Activated CD4-positive, alpha-beta T cell treated with anti-CD3 and anti-CD28 coated beads, Interleukin-2, amount 50 U/mL, for 48 hours (primary cell): ENCODE measurements at places on chromosomes 2 and 18.

GRCh38 chr2:134782792-134783191 lies 55.6 kb upstream of the ACMSD start:
- no peak for DNase-seq

- DNase-seq: no peak
These were observed 2.9 kb downstream of the STON1 start for GRCh38 chr2:48532824-48533223.

DNA sequence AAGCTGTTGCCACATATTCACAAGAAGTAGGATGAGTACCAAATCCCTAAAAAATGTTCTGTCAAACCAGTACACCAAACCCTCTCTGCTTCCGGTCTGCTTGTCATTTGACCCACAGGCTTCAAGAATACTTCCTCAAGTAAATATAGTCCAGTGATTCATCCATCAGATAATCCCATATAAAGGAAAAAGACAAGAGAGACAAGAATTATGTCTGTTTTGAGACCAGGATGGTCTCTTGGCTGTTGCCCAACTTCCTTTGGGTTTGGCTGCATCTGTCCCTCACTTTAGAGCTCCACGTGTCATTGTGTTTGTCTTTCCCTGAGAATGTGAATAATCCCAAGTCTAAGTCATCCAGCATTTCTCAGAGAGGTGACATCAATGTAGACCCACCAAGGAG lies 91.5 kb upstream of the NRP2 start:
- no peak for DNase-seq

GRCh38 chr2:120609826-120610395 lies 125.8 kb upstream of the GLI2 start:
- no peak for DNase-seq

DNA sequence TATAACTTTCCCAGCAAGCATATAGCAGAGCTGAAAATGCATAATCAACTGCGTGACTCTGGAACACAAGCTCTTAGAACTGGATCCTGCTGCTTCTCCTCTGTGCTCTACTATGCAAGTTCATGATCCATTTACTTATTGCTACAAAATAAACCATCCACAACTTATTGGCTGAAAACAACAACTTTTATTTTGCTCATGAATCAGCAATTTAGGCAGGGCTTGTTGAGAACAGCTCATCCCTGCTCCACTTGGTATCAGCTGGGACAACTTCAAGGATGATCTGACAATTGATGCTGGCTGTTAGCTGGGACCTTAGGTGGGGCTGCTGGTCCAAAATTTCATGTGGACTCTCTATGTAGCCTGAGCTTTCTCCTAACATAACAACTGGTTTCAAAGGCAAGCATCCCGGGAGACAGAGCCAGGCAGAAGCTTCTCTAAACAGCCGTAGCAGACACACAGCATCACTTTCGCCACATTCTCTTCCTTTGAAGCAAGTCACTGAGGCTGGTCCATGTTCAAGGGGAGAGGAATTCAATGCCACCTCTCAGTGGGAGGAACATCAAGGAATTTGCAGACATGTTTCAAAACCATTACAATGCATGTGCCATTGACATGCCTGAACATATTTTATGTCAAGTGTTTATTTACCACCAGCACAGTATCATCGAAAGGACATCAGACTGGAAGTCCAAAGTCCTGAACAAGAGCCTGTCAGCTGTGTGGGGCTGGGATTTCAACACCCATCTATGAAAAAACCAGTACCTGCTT lies 153.1 kb upstream of the PKDCC start:
- DNase-seq: no peak

GRCh38 chr2:215712871-215713790 lies 277.3 kb upstream of the FN1 start:
- DNase-seq: no peak

GRCh38 chr2:163735685-163736432 lies at the start of gene FIGN:
FIGN (minus strand) TSS chr2:163736008; CDS start chr2:163734927, 1,081 bp downstream.
- DNase-seq: no peak

- DNase-seq: no peak
These were observed 33.1 kb upstream of the HDAC4 start for GRCh38 chr2:239433777-239434403.

- DNase-seq: no peak
These were observed 25.6 kb upstream of the CXXC1 start for GRCh38 chr18:50313031-50313607.

DNA sequence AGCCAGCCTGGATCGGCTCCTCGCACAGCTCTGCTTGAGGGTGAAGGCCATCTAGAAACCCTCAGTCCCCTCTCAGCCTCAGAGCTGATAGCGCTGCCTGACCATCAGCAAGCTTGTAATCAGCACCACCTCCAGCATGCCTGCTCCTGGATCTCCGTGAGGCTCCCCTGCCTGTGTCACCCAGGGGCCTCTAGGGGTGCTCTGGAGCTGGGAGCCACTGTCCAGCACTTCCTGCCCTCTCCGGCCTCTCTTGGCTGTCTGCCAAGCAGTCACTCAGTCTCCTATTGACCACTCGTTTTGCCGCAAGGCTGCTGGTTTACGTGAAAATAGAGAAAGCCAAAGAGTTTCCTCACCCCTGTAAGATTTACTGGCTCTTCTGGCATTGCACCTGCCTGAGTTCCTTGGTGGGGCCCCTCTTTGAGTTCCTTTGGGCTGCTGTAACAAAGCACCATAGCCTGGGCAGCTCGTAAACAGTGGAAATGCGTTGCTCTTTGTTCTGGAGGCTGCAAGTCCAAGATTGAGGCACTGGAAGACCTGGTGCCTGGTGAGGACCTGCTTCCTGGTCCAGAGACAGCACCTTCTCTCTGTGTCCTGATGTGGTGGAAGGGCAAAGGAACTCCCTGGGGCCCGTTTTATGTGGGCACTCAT lies 17.9 kb downstream of the CAPN10 start:
- no peak for DNase-seq

DNA sequence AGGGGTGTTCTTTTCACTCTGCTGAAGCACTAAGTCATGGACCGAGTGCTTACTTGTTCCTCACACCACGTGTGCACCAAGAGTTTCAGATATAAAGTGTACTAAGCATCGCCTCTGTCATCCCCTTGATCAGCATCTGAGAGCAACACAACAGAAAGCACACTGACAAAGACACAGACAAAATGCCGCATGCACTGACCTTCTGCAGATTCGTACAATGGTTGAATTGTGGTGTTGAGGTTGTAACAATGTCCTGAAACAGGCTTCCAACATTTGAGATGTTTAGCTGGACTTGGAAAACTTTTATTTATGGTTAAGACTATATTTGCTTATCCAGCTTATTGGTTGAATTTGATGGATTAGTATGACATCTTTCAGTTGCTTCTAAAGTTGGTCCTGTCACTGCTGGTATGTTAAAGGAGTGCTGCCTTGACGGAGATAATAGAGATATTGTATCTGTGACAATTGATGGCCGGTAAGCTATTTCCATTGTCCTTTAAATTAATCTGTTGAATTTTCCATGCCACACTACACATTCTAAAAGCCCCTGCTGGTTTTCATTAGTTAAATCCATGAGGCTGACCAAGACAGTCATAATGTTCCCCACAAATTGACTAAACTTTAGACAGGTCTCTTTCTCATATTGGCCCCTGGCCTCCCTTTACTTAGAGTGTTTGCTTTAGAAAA lies 99.9 kb downstream of the CBLN2 start:
- no peak for DNase-seq

DNA sequence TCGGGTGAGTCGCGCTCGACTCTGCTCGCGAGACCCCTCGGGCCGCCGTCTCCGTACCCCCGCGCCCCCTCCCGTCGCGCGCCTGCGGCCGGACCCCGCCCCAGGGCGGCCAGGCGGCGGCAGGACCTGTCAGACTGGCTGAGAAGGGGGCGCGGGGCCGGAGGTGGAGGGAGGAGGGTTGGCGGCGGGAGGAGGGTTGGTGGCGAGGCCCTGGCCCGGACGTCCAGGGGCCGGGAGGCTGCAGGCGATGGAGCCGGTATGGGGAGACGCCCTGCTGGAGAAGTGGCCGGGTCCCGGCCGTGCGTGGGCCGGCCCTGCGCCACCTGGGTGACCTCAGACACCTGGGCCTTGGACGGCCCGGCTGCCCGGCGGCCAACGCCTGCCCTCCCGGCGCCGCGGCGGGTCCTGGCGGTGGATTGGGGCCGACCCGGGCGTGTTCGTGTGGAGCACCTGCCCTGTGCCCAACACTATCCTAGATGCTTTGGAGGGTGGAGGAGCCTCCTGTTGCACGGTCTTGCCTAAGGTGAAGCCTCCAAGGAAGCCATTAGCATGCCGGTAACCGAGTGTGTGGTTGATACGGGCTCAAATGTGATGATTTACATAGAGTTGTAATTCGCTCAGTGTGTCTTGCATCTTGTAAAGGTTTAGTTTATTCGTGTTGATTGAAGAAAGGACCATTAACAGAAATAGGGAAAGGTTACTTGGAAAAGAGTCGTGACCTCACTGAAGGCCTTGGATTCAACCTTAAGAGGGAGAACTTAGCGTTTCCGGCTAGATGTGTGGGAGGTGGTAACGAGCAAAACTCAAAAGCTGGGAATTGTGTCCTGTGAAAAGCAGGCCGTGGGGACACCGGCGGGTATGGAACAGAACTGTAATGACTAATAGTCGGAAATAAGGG lies 550 bp downstream of the MYL12B start:
- DNase-seq: peak; percentile 32

GRCh38 chr18:25061395-25061794 lies 290.6 kb downstream of the ZNF521 start:
- DNase-seq: no peak

DNA sequence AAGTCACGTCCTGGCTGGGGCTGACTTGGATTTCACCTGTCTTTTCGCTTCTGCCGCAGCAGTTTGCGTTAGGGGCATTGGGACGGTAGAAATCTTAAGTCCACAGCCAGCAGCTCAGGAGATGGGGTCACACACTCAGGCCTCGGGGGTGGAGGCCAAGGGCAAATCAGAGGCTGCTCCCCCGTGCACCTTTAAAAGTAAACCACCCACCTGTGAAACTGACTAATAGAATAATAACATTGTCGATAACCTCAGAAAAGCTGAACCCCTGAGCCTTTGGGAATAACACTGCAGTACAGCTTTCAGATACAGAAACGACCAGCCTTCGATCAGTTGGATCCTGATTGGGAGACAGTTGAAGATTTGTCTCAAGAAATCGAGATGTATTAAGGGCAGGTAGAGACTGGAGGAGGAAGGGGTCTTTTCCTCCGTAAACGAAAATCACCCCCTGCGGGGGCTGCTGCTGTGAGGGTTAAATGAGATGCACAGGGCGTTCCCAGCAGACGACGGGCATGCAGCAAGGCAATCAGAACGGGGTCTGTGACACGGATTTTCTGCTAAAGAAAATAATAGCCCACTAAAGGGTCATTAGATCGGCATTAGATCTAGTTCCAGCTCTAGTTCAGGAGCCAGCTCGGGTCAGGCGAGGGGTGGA lies 16.4 kb upstream of the NFATC1 start:
- DNase-seq: no peak

DNA sequence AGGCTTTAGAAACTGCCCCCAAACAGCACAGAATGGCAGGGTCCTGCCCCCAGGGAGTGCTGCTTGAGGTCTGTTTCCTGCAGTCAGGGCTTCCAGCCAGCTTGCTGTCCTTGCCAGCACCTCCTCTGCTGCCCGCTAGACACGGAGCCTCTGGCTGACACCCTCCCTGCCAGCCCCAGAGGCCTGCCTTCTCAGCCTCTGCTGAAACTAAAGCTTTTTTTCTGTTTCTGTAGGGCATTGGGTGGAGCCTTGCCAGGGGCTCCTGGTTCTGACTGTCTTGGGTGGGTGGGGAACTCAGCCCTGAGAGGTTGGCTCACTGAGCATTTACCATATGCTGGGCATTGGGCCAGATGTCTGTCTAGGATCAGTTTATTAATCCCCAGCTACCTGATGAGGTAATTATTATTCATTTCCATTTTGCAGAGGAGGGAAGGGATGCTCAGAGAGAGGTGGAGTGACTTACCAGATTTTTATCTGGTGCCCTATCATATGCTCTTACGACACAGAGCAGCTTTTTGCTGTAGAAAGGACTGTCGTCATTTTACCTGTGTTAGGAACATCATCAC lies 35.4 kb downstream of the INPP4A start:
- DNase-seq: peak; percentile 66

DNA sequence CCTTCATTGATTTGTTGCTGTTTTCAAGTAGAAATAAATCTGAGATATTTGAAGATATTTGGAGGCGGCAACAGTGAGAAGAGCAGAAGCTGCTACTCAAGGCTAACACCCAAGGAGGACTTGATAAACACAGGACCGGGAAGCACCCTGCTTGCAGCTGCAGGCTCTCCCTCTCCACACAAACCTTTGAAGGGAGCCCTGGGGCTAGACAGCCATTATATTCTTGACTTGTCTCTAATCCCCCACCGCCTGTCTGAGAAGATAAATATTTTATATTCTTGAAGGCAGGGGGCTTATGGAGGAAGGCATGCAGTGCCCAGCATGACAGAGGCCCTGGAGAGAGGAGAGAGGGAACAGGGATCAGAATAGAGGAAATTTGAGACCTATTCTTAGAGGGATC lies 50.9 kb upstream of the SMAD2 start:
- no peak for DNase-seq

GRCh38 chr18:34758378-34758948 lies 48.4 kb downstream of the DTNA start:
- no peak for DNase-seq

GRCh38 chr18:29154758-29155725 lies 978.1 kb upstream of the CDH2 start:
- DNase-seq: no peak

- DNase-seq: no peak
These were observed 558 bp downstream of the DNAJC10 start for GRCh38 chr2:182716650-182716979.

DNA sequence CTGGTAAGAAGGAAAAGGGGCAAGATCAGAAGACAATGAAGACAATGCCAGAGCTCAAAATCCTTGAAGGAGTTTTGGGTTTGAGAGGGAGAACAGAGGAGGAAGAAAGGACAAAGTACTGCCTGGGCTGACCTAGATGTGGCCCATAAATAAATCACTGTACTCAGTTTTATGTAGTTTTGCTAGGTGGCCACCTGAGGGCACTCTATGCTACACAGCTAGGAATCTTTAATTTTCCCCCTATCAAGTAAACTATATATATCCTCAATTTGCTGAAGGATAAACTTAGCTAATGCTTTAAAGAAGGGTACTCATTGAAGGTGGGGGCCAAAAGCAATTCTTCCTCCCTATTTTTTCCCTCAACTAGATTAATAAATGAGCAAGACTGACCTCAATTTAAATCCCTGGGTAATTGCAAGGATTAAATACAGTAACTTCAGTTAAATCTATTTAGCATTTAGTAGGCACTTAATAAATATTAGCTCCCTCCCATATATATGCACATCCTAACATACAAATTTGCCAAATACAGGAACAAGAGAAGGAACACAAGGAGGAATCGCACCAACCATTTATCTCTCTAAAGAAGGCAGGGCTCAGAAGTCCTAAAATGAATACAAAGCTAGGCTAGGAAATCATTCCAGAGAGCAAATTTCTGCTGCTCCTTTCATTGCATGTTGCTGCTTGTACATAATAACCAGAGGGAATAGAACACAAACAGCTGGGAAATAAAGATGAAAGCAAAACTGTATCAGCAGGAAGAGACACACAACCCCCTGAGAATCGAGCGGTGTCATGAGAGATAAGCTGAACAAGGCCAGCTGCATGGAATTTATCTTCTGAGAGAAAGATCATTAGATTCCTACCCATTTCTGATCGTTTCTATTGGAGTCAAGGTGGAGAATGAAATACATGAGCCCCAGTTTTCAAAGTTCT lies 540.1 kb downstream of the NRXN1 start:
- DNase-seq: peak; percentile 1
